ENCODE measurements at places on chromosomes 2 and 18.

- no peak for DNase-seq
These were observed 667 bp upstream of the SCYGR4 start for GRCh38 chr2:227616631-227617030.

- DNase-seq = no peak
These were observed 281.4 kb upstream of the ZEB2 start for GRCh38 chr2:144801325-144801724.

GRCh38 chr18:58117786-58118403 lies 73.9 kb downstream of the NEDD4L start:
- DNase-seq = no peak

GRCh38 chr2:241386519-241386918 lies 30.4 kb downstream of the FARP2 start:
- DNase-seq = no peak

GRCh38 chr2:80380736-80381135 lies 76.2 kb upstream of the LRRTM1 start:
- DNase-seq = no peak

DNA sequence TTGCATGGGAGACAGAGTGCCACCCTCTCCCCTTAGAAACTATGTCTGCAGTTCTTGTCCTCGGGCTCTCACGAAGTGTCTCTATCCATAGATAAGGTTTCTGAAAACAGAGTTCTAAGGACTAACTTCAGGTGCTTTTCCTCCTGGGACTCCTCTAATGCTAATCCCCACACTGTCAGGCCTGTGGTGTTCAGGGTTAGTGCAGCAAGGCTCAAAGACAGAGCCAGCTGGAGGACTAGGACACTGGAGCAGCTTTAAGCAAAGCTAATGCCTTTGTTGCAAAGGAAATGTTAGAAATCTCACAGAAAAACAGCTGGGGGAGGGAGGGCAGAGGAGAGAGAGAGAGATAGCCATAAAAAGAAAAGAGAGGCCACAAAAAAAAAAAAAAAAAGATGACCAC lies 824.0 kb upstream of the FSHR start:
- no peak for DNase-seq

- DNase-seq = no peak
These were observed 66.0 kb upstream of the KCTD1 start for GRCh38 chr18:26614374-26614773.

- DNase-seq = no peak
These were observed 179.8 kb upstream of the HAAO start for GRCh38 chr2:42971947-42972736.

DNA sequence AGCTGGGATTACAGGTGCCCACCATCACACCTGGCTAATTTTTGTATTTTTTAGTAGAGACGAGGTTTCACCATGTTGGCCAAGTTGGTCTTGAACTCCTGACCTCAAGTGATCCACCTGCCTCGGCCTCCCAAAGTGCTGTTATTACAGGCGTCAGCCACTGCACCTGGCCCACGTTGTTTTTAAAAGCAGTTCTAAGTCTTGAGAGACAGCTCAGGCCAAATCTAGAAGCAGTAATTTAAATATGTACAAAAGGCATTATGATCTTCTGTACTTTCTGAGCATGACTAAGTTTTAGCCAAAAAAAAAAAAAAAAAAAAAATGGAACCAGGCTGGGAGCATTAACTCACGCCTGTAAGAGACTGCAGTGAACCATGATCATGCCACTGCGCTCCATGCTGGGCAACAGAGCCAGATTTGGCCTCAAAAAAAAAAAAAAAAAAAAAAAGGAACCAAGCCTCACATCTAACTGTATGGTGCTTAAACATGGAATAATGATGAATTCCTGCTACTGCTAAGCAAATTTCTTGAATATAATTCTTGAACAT lies 4.0 kb downstream of the ABHD3 start:
- DNase-seq = no peak

- DNase-seq = no peak
These were observed 22.5 kb upstream of the BOK start for GRCh38 chr2:241535871-241536655.

- DNase-seq = no peak
These were observed 46.5 kb upstream of the NFU1 start for GRCh38 chr2:69483696-69484095.

- DNase-seq = no peak
These were observed 107.4 kb downstream of the EPC2 start for GRCh38 chr2:148751907-148752306.

DNA sequence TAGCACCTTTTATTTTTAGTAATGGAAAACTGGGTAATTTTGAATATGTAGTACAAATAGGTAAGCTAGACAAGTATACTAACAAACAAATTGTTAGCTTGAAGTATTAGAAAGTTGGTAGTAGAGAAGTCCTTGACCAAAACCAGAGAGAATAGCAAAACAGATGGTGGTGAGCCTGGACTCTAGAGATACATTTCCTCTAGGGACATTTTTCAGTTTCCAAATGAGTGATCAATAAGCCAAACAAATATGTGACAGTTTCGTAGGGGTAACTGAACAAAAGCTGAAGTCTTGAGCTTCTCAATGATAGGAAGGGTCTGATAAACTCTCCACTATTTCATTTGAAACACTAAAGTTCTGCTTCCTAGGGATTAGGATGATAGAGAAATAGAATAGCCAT lies 692.0 kb upstream of the FAM98A start:
- DNase-seq = no peak

DNA sequence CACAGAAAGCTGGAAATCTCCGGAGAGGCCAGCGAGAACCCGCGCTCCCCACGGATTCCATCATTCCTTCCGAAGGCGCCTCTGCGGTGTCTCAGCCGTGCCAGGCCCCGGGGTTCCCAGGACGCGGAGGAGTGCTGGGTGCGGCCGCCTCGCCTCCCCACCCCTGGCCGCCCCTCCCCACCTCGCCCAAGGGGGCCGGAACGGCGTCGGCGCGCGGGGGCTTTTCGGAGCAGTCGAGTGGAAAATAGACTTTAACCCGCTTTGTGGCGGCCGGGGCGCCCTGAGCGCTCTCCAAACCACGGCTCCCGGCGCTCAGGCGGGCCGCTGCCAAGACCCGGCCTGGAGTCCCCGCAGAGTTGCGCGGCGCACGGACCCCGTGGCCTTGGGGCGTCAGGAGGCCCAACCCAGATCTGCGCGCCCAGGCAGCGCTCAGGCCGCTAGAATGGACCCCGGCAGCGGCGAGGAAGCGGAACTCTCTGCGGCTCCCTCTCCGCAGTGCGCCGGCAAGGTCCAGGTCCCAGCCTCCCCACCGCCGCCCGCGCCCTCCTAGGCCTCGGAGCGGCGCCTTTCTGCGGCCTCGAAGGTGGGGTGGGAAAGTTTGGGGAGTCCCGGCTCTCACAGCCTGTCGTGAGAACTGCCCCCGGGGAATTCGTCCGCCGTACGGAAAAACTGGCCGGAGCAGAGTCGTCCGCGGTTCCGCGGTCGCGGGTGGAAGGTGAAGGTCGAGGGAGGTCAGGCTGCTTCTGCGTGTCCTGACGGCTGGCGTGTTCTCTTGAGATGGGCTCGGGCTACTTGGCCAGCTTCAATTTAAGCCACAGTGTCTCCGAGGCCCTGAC lies 1.2 kb upstream of the EMX1 start:
- DNase-seq = no peak

- no peak for DNase-seq
These were observed 121.8 kb upstream of the DNAJC10 start for GRCh38 chr2:182594286-182594685.

DNA sequence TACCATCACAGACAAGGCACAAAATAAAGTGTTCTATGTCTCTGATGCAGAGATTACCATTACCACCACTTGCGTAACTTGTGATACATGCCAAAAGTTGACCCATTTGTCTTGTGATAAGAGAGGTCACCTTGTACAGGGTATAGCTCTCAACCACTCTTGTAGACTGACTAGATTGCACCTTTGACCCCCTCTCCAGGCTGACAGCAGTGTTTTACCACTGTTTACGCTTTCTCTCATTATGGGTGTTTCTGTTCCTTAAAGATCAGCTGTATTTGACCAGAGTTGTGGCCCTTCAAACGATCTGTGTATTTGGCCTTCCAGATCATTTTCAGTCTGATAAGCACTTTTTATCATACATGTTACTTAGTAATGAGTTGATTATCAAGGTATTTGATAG lies 215.7 kb upstream of the HNMT start:
- no peak for DNase-seq

DNA sequence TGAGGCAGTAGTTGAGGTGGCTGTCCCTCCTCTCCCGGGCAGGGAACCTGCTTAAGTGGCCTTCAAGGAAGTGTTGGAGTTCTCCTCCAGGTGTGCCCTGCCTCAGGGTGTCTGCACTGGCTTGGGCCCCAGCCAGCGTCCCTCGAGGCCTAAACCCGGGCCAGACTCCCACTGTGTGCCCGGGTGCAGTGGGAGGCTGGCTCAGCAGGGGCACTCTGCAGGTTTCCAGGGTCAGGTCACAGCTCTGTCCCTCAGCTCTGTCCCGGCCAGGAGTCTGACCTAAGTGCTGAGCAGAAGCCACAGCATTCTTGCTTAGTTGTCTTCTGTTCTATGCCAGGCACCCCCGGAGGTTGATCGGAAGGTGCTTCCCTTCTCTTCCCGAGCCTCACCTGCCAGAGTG lies 69.0 kb upstream of the OTOS start:
- DNase-seq = no peak

DNA sequence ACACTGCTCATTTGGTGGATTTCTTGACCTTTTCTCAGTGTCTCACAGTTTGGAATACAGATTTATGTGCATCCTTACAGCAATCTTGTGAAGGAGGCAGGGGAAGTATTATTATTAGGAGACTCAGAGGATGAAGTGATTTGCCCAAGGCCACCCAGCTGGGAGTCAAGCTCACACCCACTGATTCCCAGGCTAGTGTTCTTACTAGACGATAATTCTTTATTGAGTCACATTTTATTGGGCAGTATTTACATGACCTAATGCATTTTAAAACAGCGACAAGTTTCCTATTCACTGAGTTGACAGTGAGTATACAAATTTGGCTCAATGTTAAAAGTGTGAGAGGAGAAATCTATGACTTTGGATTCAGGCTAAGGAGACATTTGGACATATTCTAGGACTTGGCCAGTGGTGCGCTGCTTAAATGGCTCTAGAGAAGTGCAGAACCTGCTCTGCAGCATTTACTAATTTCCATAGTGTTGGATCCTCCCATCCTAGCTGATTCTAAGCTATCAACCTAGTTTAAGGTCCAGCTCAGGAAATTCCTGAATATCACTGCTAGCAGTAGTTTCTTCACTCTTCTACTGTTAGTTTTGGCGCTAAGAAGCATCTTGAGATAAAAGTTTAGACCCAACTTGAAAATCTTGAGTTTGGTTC lies 199.3 kb downstream of the MTX2 start:
- no peak for DNase-seq

- DNase-seq = no peak
These were observed 146.6 kb downstream of the HAUS1 start for GRCh38 chr18:46250812-46251173.

GRCh38 chr2:120368086-120368485 lies 22.1 kb downstream of the INHBB start:
- DNase-seq = no peak

GRCh38 chr2:138572318-138572717 lies 70.7 kb downstream of the SPOPL start:
- no peak for DNase-seq

GRCh38 chr2:200861617-200862155 lies 2.8 kb downstream of the CLK1 start:
- DNase-seq = no peak

DNA sequence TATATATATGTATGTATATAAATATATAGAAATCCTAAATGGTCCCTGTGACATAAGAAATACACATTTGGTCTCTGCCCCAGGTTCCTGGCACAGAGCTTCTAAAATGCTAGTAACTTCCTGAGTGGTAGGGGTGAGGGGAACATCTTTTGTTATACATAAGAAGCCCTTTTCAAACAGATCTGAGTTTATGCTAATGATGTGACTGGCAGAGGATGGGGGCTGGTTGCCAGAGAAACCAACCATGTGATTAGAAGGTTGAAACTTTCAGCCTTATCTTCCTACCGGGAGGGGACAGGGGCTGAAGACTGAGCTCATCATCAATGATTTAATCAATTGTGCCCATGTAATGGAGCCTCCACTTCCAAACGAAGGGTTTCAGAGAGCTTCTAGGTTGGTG lies 16.3 kb downstream of the MFSD2B start:
- no peak for DNase-seq

DNA sequence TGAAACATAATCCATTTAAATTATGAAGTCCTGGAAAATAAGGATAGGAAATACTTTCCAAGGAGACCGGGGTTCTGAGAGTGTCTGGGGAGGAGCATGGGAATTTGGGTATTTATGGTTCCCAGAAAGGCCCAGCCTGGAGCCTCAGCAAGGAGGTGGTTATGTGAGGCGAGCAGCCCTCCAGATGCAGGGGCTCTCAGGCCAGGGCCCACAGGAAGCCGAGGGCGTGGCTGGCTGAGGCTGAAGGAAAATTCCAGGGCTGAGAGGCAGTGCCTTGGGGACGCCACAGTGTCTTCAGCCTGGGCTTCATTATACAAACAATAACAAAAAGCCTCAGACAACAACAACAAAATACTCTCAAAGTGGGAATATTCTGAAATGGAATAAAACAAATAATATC lies 86.9 kb upstream of the SERPINE2 start:
- DNase-seq = no peak

GRCh38 chr2:108613261-108614042 lies 79.2 kb downstream of the LIMS1 start:
- no peak for DNase-seq

GRCh38 chr18:38872342-38872741 lies 1306.7 kb upstream of the CELF4 start:
- no peak for DNase-seq

DNA sequence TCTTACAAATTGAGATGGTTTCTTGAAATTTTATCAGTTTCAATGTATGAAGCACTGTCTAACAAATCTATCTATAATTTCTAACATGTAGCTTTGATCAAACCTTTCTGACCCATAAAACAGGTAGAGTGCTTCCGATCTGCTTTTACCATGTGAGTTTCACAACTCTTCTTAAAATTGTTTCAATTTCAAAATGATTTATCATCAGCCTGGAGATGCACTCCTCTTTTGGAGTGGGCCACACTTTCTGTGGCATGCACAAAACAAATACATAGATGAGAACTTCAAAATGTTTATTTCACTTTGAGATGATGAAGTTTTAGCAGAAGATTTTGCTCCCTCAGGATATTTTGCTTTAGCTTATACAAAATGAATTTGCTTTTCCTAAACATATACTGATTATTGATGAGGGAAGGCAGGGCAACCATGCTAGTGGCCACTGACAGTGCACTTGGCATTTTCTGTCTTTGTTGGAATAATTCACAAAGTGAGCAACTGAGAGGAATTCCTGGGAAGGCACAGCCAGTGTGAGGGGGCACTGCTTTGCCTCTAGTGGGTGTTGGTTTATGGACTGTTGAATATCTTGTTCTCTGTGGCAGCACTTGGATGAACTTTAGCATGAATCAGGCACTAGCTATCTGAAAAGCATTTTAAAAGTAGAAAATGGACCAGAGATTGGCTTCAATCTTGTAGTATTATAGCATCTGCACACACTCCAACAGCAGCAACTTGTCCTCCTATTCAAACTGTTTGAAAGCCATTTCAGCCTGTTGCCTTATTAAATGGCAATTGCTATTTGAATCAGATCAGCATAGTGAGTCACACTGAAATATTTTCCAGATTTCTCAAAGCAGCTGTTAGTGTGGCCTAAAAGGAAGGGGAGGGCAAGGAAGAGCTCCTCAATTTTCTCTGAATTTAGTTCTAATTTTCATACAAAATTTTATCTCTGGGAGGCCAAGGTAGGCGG lies 193.2 kb downstream of the CCDC85A start:
- no peak for DNase-seq

Data from effector CD8-positive, alpha-beta T cell (primary cell).